ENCODE measurements at places on chromosomes 4 and X. TPM values are rescaled to one million over a fixed set of nuclear protein-coding genes. Genes with fewer than 3 reads are reported as not detected.

The PTPN13 gene
- 73.0 TPM for total RNA-seq

The F8A2 gene
- total RNA-seq: not detected

The RBMX gene
- total RNA-seq: 209 TPM

DNA sequence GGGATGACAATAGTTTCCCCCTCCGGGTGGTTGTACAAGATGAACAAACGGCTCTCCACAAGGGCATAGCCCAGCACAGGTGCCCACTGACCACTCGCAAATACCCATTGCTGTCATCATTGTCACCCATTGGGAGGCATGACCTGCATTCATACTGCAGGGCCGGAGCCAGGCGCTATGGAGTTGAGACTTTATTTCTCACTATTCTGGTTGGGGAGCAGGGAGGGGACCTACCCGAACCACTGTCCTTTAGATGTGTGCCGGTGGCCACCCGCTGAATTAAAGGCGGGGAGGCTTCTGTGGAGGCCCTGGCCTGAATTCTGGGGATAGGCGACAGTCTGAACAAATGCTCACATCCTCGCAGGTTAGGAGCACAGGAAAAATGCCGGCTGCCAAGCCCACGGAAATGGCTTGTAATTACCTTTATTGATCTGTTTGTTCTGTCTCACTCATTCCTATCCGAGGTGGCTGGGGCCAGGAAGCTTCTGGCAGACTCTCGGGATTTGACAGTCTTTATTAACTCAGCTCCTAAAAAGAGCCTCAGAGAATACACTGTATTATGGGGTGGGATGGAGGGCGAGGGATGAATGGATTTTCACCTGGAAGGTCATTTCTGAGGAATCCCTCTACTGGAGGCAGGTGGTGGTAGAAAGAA, 125.1 kb upstream of the PSAPL1 start:
- no peak for DNase-seq

The NEUROG2 gene
- not detected for total RNA-seq

The TMEM255A gene
- total RNA-seq: not detected

DNA sequence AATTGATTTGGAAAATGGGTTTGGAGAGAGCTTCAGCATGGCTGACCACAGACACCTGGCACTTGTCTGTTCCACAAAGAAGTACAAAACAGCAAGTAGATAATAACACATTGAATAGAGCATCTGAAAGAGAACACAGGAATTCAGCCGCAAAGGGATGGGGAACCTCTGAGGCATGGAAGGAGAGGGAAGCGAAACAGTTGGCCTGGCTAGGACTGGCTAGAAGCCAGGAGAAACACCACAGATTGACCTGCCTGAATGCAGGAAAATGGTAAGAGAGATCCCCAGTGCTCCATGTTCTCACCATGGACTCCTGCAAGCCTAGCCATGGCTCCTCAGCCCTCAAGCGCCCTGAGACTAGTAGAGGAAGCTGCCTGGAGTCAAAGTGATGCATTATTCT, 169.7 kb upstream of the SH3RF1 start:
- DNase-seq: no peak

DNA sequence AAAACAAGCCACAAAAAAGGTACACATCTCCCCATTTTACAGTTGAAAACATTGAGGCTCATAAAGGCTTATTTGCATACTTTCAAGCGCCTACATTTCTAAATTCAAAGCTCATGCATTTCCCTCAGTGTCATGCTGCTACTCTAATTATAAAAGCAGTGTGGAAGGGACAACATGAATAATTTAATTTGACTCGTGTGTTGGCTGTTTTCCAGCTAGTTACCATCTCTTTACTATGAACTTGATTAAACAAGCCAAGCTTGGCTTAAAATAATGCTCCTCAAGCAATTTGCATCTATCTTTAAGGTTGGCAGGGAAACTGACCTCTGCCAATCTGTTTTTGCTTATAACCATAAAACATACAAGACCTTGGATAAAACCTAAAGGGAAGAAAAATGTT, 252.5 kb upstream of the NEIL3 start:
- DNase-seq: no peak

GRCh38 chrX:97402903-97403302, 519.2 kb downstream of the RPA4 start:
- no peak for DNase-seq

- no peak for DNase-seq
Observed at GRCh38 chr4:139575072-139575471, 19.1 kb upstream of the SETD7 start.

The CSAG1 gene
- not detected for total RNA-seq

- peak; percentile 37 for DNase-seq
Observed at GRCh38 chr4:176193126-176193525, 2.3 kb downstream of the SPATA4 start.

GRCh38 chr4:19736968-19737756, 514.5 kb upstream of the SLIT2 start:
- no peak for DNase-seq

The PPEF2 gene
- not detected for total RNA-seq

DNA sequence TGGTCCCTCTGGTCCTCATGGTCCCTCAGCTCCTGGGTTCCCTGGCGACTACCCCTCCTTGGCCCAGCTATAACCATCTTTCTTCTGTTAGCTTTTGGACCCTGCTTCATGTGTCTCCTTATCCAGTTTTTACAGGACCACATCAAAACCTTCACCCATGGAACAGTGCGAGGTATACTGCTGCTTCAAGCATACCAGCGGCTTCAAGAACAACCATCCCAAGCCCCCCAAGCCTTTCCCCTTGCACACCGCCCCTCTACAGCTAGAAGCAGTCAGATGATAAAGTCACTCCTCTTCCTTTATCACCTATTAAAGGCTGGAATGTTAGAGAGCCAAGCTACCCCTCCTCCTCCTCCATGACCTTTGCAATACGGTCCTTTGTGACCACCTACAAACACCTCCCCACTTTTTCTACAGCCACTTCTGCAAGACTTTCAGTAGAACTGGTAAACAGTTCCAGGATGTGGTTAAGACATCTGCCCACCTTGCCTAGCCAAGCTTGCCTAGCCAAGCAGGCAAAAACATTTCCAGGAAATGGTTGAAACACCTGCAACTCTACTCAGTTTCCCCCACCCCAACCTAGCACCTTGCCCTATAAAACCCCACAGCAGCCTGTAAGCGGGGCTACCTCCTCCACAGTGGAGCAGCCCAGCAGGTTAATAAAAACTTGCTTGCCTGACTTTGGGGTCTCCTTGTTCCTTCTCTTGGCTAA, 125.7 kb downstream of the ZC4H2 start:
- DNase-seq: no peak
